ENCODE measurements at places on chromosomes 5 and 9.

GRCh38 chr5:32332361-32332760 is 19.6 kb upstream of the MTMR12 start:
- DNase-seq = no peak

- DNase-seq = peak; percentile 95
These were observed 73.5 kb downstream of the KIF4B start for GRCh38 chr5:155087036-155087435.

GRCh38 chr5:109533751-109534272 is 124.0 kb upstream of the PJA2 start:
- DNase-seq = no peak

- DNase-seq = no peak
These were observed 240.9 kb downstream of the TLE4 start for GRCh38 chr9:79812507-79813257.

- no peak for DNase-seq
These were observed 21.7 kb downstream of the TRAF1 start for GRCh38 chr9:120904978-120905301.

DNA sequence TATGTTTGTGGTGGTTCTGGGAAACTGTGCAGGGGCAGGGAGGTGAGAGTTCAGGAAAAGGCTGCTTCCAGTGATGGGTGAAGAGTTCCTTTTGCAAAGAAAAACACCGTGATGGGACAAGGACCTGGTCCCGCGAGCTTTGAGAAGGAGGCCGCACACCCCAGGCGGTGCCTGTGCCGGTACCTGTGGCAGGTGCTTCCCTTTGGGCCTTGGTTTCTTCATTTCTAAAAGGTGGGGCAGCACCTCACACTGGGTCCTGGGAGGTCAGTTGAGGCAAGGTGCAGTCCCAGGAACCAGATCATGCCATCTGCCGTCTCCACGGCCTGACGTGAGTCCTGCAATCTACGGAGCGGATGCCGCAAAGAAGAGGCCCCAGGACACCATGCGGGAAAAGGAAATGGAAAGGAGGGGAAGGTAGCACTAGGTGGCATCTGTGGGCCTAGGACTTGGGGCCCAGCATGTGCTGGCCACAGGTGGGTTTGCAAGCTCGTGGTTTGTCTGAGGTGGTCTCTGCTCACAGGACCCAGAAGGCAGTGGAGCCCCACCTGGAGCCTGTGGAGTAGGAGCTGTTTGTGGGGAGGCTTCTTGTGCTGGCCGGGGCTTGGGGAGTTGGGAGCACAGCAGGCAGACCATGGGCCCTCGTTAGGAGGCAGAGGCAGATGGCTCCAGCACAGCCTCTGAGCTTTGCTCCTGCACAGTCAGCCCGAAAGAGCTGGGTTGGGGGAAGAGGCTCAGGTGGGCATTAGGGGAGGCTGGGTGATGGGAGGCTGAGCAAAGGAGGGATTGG is 131.6 kb downstream of the CACNA1B start:
- DNase-seq = no peak

DNA sequence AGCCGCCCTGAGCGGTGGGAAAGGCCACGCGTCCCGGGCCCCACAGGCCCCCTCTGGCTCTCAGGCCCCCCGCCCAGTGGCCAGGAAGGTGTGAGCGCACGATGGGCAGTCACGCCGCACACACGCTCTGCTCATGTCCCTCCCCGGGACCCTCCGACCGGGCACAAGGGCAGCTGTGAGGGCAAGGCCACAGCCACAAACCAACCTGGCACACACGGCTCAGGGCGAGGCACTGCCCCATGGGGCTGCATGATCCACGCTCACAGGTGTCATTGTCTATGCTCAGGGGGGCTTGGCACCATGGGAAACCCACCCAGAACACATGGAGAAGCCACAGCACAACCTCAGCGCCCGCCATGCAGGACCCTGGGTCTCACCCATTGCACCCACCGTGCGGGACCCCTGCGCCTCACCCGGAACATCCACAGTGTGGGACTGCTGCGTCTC is 51.3 kb downstream of the SLC12A7 start:
- DNase-seq = no peak

DNA sequence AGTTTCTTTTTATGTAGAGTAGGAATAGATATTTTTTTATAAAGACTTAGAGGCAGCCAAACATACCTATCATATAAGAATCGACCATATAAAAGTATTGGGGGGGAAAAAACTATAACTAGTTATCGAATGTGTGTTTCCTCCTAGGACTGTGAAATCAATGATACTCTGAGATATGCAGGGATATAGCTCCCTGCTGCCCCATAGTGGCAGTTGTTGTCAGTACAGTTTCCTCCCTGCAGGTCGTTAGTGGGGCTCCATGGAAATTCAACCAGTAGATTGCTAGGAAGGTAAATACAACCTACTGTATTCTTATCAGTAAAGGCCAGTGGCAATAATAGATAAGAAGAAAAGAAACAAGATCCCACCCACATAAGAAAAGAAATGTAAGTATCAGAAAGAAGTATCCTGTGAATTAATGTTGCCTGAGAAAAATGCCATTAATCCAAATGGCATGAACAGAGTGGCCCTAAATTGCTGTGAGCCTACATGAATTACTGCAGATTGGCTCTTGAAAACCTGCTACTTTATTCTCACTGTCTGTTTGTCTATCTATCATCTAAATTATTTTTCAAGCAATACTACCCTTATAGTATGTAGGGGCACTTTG is 136.9 kb upstream of the FBN2 start:
- DNase-seq = no peak

- DNase-seq = no peak
These were observed 178.9 kb upstream of the TUSC1 start for GRCh38 chr9:25857147-25857546.

Measured in islet precursor cell (in vitro differentiated cells).